ENCODE measurements at places on chromosomes 1 and 21.
A peak's percentile ranks its signal among the peaks of the same experiment; 100 is the strongest.

DNA sequence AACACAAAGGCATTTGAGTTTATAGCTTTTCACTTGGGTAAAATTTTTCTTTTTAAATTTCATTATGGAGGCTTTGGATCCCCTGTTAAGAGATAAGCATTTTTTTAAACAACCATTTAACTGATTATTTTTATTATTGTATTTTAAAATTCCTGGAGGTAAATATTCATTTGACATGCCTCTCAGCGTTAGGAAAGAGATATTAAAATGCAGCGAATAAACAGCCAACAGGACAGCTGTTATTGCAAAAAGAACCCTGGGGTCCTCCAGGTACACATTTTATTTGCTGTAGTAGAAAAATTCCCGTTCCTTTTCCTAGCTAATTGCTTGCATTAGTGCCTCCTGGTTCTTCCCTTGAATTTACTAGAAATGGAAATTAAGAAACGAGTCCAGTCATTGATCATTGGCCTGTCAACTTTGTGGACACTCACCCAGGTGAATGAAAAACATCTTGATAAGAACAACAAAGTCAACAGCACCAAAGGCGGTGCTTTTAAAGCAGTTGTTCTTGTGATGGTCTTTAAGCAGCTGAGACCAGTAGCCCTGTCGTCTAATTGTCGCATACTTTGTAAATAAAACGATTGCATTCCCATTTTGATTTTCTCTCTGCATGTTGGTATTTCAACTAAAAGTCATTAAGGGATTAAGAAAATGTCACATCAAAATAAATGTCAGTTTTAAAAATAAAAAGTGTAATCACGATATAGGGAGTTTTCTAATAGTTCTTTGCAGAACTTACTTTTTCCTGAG is 282.4 kb downstream of the GRIK1 start:
- H3K4me1 ChIP-seq: peaks cover 39% of the 10 kb centered on the region
- peak overlapping the region; percentile 49 for H3K4me3 ChIP-seq
- peak overlapping the region; percentile 93 for H3K27ac ChIP-seq
- no peaks in the 10 kb centered on the region for H3K36me3 ChIP-seq
- DNase-seq: no peak

- H3K36me3 ChIP-seq: no peaks in the 10 kb centered on the region
- no peaks in the 10 kb centered on the region for H3K4me1 ChIP-seq
- no peaks in the 10 kb centered on the region for H3K27me3 ChIP-seq
Observed at GRCh38 chr21:44521928-44522752, 17.9 kb downstream of the KRTAP10-1 start.

- peak; percentile 83 for DNase-seq
- H3K27ac ChIP-seq: no peak overlapping the region
- no peaks in the 10 kb centered on the region for H3K27me3 ChIP-seq
- no peak overlapping the region for H3K4me3 ChIP-seq
- peaks cover 9% of the 10 kb centered on the region for H3K4me1 ChIP-seq
Observed at GRCh38 chr1:153749408-153750005, 21.7 kb downstream of the INTS3 start.

DNA sequence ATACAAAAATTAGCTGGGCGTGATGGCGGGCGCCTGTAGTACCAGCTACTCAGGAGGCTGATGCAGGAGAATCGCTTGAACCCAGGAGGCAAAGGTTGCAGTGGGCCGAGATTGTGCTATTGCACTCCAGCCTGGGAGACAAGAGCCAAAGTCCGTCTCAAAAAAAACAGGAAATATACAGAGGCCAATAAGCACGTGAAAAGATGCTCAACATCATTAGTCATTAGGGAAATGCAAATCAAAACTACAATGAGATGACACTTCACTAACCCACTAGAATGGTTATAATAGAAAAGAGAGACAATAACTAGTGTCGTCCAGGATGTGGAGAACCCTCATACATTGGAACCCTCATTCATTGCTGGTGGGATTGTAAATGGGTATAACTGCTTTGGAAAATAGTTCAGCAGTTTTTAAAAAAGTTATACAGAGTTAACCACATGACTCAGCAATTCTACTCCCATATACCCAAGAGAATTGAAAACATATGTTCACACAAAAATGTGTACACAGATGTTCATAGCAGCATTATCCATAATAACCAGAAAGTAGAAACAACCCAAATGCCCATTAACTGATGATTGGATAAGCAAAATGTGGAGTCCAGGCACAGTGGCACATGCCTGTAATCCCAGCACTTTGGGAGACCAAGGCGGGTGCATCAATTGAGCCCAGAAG is 6.4 kb upstream of the E2F2 start:
- DNase-seq: no peak
- no peak overlapping the region for H3K27ac ChIP-seq
- H3K4me1 ChIP-seq: peaks cover 34% of the 10 kb centered on the region
- no peak overlapping the region for H3K4me3 ChIP-seq

DNA sequence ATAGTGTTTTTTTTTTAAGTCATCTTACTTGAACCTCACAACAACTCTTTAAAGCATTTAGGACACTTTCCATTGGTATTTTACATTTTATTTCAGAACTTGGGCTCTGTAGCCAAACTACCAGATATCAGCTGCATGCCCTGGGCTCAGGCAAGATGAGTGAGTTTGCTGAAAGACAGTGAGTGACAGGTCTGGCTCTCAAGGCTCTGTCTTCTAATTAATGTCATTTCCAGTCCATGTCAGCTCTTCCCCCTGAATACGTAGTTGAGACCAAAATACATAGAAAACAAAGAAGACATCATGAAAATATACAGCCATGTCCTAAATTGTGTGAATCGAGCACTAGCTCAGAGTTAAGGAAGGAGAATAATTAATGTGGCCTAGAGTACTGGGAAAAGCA is 39.7 kb downstream of the PRRX1 start:
- no peak overlapping the region for H3K4me3 ChIP-seq
- peaks cover 5% of the 10 kb centered on the region for H3K4me1 ChIP-seq
- peaks cover 19% of the 10 kb centered on the region for H3K27me3 ChIP-seq

DNA sequence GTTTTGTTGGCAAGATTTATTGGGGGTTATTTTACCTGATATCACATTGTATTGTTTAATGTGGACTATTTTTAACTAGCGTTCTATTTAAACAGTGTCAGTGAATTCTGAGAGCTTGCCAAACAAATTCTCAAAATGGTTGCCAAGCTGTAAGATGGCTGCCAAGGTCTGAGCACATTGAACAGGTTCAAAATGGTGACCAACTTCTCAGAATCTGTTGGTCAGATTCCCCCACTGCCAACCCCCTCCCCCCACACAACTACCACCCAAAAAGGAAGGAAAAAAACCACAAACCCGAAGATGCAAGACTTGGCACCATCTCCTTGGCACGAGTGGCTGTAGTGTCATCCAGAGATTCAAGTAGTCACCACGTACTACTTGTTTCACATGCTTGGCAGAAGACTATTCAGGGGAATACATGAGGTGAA is 159.1 kb downstream of the NFIA start:
- peaks cover 7% of the 10 kb centered on the region for H3K4me1 ChIP-seq
- H3K27me3 ChIP-seq: no peaks in the 10 kb centered on the region
- DNase-seq: no peak
- H3K36me3 ChIP-seq: no peaks in the 10 kb centered on the region
- H3K27ac ChIP-seq: no peak overlapping the region
- no peak overlapping the region for H3K4me3 ChIP-seq

GRCh38 chr1:174301295-174302077 is 142.2 kb downstream of the RABGAP1L start:
- peaks cover 5% of the 10 kb centered on the region for H3K4me1 ChIP-seq
- DNase-seq: no peak

GRCh38 chr1:230905733-230906132 is 37.4 kb upstream of the C1orf198 start:
- no peak for DNase-seq
- H3K27me3 ChIP-seq: no peaks in the 10 kb centered on the region
- H3K4me3 ChIP-seq: no peak overlapping the region
- peaks cover 70% of the 10 kb centered on the region for H3K36me3 ChIP-seq

DNA sequence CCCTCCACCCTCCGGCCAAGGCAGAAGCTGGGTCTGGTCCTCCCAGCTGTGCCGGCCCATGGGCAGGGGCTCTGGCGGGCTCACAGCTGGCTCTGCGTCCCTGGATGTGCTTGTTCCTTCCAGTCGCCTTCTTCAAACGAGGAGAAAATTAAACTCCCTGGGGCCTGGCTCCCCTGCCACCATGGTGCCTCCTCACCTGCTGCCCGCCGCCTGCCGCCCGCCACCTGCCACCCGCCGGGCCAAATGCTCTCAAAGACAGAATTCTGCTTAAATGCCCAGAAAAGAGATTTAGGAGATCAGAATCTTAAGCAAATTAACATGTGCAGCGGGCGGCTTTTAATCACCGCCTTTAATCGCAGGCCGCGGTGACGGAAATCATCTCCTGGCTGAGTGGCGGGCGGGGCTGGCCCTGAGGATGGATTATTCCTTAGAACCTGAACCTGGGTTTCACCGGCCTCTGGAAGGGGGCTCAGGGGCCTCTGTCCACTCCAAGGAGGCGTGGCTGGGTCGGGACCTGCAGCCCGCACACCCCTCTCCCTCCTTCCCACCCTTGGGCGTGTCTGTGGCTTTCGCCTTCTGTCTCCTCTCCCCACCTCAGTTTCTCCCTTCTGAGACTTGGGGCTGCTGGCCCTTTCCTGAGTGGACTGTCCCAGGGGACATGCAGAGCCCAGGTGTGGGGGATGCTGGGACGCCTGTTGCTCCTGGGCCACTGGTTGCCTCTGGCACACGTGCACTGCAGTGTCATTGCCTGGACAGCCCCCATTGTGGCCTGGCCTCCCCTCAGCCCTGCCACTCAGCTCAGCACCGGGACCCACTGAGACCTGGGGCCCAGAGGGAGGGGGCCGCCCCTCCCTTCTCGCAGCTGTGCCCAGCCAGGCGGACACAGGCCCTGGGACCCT is 10.5 kb upstream of the PLCH2 start:
- no peaks in the 10 kb centered on the region for H3K36me3 ChIP-seq
- H3K4me3 ChIP-seq: no peak overlapping the region
- H3K27ac ChIP-seq: no peak overlapping the region
- peaks cover 1% of the 10 kb centered on the region for H3K4me1 ChIP-seq
- DNase-seq: no peak

DNA sequence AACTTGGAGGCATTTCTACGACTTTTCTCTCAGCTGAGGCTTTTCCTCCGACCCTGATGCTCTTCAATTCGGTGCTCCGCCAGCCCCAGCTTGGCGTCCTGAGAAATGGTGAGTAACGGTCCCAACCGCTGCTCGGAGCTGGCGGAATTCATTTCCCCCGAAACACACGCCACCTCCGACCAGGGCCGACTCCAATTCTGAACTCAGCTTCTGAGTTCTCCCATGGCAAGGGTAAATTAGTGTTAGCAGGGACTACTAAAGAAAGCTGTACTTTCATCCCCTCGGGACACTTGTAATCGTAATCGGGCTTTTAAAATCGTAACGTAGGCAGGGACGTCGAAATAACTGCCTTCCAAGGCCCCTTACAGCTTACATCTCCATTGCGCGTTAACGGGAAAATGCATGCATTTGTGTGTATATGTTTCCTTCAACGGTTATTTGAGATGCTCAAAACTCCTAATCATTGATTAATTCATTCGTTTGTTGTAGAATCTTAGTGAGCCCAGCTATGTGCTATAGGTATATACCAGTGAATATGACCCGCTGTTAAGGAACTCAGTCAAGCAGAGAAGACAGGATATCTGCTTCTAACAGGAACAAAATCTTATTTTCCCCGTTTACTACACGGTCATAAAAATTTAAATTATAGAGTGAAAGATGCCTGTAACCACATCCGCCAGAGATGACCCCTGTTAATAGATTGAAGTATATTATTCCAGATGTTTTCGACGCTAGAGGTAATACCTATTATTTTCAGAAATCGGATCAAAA is 472 bp downstream of the DTL start:
- no peak for DNase-seq
- peaks cover 2% of the 10 kb centered on the region for H3K27me3 ChIP-seq

DNA sequence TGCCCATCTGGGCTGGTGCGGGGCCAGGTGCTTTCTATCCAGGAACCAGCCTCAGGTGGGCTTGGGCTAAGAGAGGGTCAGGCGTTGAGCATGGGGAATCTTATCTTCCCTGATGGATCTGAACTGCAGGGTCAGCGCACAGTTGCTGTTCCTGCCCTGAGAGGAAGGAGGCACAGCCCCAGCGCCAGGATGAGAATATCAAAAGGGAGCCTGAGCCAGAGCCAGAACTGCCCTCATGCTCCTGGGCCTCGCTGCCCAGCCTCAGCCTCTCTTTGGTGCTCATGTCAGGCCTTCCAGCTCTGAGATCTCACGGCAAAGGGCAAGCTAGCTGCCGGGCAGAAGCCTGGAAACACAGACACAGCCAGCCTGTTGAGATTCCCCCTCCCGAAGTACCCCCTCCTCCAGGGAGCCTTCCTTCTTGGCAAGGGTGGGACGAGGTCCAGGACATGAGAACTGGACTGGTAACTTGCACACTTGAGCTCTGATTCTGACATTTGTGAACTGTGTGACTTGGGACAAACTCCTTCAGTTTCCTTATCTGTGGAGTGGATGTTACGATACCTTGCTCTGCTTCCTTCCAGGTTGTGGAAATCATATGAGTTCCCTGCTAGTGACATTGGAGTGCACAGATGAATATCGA is 1.2 kb upstream of the LAD1 start:
- DNase-seq: no peak
- no peaks in the 10 kb centered on the region for H3K36me3 ChIP-seq
- H3K4me1 ChIP-seq: no peaks in the 10 kb centered on the region
- H3K4me3 ChIP-seq: no peak overlapping the region
- H3K27ac ChIP-seq: no peak overlapping the region

GRCh38 chr1:55321942-55322341 is 106.8 kb upstream of the USP24 start:
- H3K27me3 ChIP-seq: peaks cover 18% of the 10 kb centered on the region
- H3K4me3 ChIP-seq: no peak overlapping the region
- peaks cover under 1% of the 10 kb centered on the region for H3K4me1 ChIP-seq

DNA sequence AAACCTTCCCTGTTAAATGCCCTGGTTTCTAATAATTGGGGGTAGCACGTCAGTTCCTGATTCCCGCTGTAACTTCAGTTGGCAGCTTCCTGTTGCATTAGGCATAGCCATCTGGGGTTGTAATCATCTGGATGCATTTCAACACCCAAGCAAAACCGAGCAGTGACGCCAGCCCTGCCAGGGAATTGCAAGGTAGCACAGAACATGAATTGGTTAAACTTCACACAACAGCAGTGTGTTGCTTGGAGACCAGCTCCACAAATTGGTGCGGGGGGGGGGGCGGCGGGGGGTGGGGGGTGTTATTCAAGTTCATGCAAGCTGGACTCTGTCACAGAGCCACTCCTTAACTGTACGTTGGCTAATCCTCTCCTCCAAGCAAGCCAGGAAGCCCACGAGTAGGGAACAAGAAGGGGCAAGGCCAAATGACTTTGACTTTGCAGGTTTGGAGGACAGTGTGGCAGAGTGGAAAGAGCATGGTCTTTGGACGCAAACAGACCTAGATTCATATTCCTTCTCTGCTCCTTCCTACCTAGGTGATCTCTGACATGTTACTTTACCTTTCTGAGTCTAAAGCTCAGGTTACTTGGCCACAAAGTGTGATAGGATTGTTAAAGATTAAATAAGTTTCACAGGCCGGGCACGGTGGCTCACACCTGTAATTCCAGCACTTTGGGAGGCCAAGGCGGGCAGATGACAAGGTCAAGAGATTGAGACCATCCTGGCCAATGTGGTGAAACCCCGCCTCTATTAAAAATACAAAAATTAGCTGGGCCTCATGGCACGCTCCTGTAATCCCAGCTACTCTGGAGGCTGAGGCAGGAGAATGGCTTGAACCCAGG is 4.7 kb downstream of the LAX1 start:
- H3K4me3 ChIP-seq: no peak overlapping the region
- H3K4me1 ChIP-seq: peaks cover 35% of the 10 kb centered on the region
- DNase-seq: no peak
- peaks cover 74% of the 10 kb centered on the region for H3K36me3 ChIP-seq

Data from activated T-cell treated with anti-CD3 and anti-CD28 coated beads, Interleukin-2, amount 50 U/mL, for 24 hours (primary cell).